ENCODE measurements at places on chromosomes 12 and 14.

GRCh38 chr12:85092814-85093370 lies 56.7 kb downstream of the LRRIQ1 start:
- DNase-seq, result no peak

DNA sequence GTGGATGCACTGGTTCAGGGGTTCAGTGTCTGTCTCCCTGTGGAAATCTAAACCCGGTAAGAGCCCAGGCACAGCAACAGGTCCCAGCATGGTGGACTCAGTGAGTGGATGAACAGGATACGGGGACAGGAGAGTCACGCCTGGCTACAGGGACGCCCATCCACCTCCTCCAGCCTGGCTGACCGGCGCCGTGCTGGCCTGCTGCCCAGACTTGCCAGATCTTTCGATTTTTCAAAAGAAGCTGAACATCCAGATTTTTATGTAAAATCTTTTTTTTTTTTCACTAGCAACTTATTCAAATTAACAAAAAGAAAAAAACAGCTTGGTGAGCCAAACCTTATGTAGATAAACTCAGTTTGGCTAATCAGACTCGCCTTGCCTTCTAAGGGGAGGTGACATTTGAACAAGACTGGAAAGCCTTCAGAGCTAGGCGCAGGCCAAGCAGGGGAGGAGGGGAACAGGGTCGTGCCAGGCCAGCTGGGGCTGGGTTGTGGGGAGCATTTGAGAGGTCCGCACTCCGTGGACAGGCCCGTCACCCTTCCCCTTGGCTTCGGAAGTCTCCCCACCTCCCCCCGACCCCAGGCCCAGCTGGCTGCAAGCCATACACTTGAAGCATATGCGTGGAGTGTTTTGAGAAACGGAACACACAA lies 87.8 kb upstream of the NCOR2 start:
- peak; percentile 63 for DNase-seq

DNA sequence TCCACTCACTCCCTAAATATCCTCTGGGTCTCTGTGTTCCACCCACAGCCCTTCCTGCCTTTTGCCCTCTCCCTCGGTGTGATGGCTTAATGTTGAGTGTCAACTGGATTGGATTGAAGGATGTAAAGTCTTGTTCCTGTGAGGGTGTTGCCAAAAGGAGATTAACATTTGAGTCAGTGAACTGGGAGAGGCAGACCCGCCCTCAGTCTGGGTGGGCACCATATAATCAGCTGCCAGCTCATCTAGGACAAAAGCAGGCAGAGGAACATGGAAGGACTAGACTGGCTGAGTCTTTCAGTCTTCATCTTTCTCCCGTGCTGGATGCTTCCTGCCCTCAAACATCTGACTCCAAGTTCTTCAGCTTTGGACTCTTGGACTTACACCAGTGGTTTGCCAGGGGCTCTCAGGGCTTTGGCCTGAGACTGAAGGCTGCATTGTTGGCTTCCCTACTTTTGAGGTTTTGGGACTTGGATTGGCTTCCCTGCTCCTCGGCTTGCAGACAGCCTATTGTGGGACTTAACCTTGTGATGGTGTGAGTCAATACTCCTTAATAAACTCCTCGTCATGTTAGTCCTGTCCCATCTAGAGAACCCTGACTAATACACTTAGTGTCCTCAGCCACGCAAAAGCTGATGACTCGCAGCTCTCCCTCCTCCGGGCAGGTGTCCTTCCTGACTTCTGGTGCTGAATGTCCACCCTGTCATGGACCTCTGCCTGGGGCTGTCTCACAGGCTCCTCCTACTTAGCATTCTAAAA lies 5.9 kb downstream of the DGLUCY start:
- DNase-seq, result peak; percentile 31

- no peak for DNase-seq
Measured at GRCh38 chr14:54848910-54849309, 53.7 kb downstream of the GCH1 start.

- no peak for DNase-seq
Measured at GRCh38 chr14:58656671-58657411, 19.1 kb downstream of the DACT1 start.

DNA sequence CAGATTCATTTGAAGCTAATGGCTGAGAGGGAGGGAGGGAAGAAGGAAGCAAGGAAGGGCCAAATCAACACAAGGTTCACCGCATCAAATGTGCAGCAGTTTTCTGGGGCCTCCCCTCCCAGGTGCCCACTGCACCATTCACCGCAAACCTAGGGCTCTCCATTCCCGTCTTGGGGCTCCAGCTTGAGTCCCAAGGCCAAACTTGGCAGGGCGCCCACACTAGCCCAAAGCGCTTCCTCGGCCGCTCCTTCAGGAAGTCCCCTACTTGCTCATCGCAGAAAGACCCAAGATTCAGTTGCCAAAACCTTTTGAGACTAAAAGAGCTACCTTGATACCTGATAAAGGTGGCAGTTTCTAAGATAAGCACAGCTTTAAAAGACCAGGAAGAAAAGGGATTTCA lies 140.5 kb upstream of the FKBP4 start:
- DNase-seq, result no peak

- DNase-seq, result no peak
Measured at GRCh38 chr14:65034021-65034420, 47.3 kb downstream of the FNTB start.

GRCh38 chr12:130194154-130194553 lies 31.9 kb downstream of the FZD10 start:
- no peak for DNase-seq

GRCh38 chr12:3141339-3142321 lies 64.5 kb downstream of the TSPAN9 start:
- no peak for DNase-seq

GRCh38 chr14:55440385-55440784 lies at the start of gene TBPL2:
TSS of gene TBPL2 (minus strand) at chr14:55440616. CDS start at chr14:55440449, 167 bp downstream.
- DNase-seq, result no peak

DNA sequence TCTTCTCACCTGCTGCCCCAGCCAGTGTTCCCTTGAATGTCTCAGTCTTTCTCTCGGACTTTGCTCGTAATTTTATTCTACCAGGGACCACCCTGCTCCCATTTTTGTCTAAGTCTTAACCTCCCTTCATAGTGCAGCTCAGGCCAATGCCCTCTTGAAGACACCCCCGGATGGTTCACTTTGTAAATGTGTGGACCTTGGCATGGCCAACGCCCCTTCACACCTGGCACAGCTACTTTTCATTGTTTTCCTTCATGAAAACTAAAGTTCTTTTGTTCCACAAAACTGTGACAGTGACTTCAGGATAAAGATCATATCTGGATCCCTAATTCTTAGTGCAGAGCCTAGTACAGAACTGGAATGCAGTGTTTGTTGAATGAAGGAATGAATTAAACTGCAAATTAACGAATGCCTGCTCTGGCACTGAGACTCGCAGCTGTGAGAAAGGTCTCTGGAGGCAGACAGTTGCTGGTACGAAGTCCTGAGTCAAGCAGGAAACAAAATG lies 3.5 kb upstream of the RNASE4 start:
- DNase-seq, result no peak

DNA sequence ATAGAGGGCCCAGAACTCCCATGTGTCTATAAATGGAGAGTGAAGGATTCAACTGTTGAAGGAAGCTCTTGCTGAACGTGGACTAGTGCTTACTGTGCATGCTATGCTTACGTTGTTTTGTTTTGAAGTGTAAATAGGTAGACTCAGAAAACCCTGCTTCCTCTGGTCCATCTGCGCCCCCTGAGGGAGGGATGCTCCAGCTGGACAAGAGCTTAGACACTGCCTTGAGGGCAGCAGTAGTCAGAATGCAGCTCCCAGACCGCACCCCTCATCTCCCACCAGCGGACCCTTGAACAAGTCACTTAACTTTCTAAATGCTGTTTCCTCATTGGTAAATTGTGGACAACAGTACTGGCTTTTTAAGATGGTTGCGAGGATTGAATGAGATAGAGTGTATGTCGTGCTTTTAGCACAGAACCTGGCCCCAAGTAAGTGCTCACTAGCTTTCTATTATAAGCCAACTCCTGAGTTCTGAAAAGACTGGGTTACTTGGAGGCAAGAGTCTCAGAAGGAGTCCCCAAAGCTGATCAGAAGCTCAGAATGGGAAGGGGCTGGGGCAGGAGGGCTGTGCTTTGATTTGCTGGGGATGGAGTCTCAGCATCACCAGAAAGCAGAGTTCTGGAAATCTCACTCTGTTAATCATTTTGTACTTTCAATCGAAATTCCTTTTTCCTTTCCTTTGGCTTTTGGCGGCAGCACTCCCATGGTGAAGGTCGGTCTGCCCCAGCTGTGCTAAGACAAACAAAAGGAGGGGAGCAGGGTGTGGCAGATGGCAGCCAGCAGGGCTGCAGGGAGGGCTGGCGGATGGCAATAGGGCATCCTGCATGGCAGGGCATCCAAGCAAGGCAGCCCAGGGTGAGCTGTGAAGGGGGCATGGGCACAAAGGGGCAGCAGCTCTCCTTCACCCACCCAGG lies 15.6 kb downstream of the AGAP2 start:
- DNase-seq, result no peak

GRCh38 chr12:110640275-110641025 lies 26.5 kb downstream of the TCTN1 start:
- no peak for DNase-seq

GRCh38 chr12:54261815-54262402 lies 18.0 kb downstream of the CBX5 start:
- DNase-seq, result peak; percentile 20

- DNase-seq, result no peak
Measured at GRCh38 chr12:112111931-112112330, 3.3 kb upstream of the NAA25 start.
